ENCODE measurements at places on chromosomes 11 and 22. TPM values are rescaled to one million over a fixed set of nuclear protein-coding genes. Genes with fewer than 3 reads are reported as not detected.

DGAT2 gene
- 0.37 TPM for total RNA-seq

GRCh38 chr11:40271361-40271760 is 1188.1 kb downstream of the LRRC4C start:
- DNase-seq: no peak
- no peaks in the 10 kb centered on the region for H3K4me1 ChIP-seq
- no peak overlapping the region for H3K27ac ChIP-seq
- H3K4me3 ChIP-seq: no peak overlapping the region
- no peaks in the 10 kb centered on the region for H3K27me3 ChIP-seq
- no peaks in the 10 kb centered on the region for H3K36me3 ChIP-seq

- H3K4me1 ChIP-seq: no peaks in the 10 kb centered on the region
- peaks cover 5% of the 10 kb centered on the region for H3K36me3 ChIP-seq
- no peaks in the 10 kb centered on the region for H3K27me3 ChIP-seq
- no peak overlapping the region for H3K4me3 ChIP-seq
- no peak for DNase-seq
Observed at GRCh38 chr11:111731821-111732220, 34.4 kb downstream of the PPP2R1B start.

DNA sequence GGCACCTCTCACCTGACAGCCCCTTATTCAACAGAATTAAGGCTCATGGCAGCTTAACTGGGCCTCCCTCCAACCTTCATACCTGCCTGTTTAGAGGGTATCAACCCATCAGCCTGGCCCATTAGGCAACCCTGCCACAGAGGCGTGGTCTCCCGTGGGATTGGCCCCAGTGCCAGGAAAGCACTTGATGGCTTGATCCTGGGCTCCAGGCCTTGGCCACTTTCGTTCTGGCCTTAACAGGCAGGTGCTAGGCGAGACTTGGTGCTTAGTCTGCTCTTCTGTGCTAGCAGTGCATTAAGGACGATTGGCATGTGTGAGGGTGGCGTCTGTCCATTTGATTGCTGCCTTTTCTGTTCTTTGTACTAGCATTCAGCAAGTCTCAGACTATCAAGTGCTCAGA is 75.2 kb downstream of the CABIN1 start:
- no peaks in the 10 kb centered on the region for H3K27me3 ChIP-seq
- DNase-seq: no peak
- H3K4me1 ChIP-seq: peaks cover 16% of the 10 kb centered on the region
- peaks cover 71% of the 10 kb centered on the region for H3K36me3 ChIP-seq
- H3K4me3 ChIP-seq: no peak overlapping the region
- no peak overlapping the region for H3K27ac ChIP-seq

KCNJ11 gene
- total RNA-seq: 4.2 TPM

GRCh38 chr11:2409126-2409525 is 8.6 kb downstream of the TSSC4 start:
- no peak for DNase-seq
- H3K27ac ChIP-seq: no peak overlapping the region
- H3K4me1 ChIP-seq: no peaks in the 10 kb centered on the region

NCR3LG1 gene
- total RNA-seq: 1.9 TPM

- H3K4me1 ChIP-seq: no peaks in the 10 kb centered on the region
- H3K36me3 ChIP-seq: no peaks in the 10 kb centered on the region
- H3K27me3 ChIP-seq: no peaks in the 10 kb centered on the region
- no peak overlapping the region for H3K4me3 ChIP-seq
Observed at GRCh38 chr11:8373519-8374432, 110.1 kb upstream of the LMO1 start.

DNA sequence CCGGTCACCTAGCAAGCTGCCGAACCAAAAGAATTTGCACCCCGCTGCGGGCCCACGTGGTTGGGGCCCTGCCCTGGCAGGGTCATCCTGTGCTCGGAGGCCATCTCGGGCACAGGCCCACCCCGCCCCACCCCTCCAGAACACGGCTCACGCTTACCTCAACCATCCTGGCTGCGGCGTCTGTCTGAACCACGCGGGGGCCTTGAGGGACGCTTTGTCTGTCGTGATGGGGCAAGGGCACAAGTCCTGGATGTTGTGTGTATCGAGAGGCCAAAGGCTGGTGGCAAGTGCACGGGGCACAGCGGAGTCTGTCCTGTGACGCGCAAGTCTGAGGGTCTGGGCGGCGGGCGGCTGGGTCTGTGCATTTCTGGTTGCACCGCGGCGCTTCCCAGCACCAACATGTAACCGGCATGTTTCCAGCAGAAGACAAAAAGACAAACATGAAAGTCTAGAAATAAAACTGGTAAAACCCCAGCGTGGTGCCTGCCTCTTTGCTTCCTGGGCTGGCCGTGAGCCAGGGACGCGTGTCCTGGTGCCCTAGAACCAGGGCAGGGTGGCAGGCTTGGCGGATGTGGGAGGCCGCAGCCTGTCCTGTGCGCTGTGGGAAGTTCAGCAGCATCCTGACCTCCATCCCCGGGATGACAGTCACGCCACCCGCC is 13.2 kb downstream of the CCND1 start:
- H3K27ac ChIP-seq: no peak overlapping the region
- H3K36me3 ChIP-seq: no peaks in the 10 kb centered on the region
- no peak overlapping the region for H3K4me3 ChIP-seq
- H3K27me3 ChIP-seq: no peaks in the 10 kb centered on the region
- H3K4me1 ChIP-seq: no peaks in the 10 kb centered on the region

KDELR3 gene
- 0.99 TPM for total RNA-seq

DNA sequence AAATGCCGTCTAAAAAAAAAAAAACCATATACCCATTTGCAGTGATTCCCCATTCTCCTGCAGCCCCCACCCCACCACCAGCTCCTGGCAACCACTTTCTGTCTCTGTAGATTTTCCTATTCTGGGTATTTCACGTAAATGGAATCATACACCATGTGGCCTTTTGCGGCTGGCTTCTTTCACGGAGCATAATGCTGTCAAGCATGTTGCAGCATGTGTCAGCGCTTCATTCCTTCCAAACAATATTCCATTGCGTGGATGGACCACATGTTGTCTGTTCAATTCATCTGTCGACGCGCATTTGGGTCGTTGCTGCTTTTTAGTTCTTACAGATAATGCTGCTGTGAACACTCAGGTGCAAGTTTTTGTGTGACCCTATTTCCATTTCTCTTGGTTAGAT is 14.8 kb upstream of the EMID1 start:
- H3K4me3 ChIP-seq: no peak overlapping the region

DNA sequence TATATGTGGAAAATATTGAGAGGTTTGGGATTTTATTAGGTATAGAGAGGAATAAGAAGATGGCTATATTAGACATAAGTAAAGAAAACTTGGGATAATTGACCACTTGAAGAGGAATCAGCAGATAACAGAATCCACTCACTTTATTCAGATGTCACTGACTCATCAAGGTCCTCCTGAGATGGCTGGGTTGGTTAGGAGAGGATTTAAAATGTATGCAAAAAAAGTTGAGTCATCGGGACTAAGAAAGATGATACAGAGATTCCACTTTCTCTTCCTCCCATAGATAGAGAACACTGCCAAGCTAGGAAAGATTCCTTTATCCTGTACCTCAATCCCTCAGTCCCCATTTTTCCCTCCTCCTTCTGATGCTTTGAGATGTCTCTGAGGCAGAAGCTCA is at the start of gene OR6A2:
TSS of gene OR6A2 (minus strand) at position 288 of the 400 bp plus-strand sequence. CDS start 3,981 bp downstream, outside the sequence.
- no peak for DNase-seq
- no peak within 1 kb of the TSS for H3K4me3 ChIP-seq
- no peaks in the 10 kb centered on the region for H3K36me3 ChIP-seq
- H3K4me1 ChIP-seq: no peaks in the 10 kb centered on the region
- H3K27ac ChIP-seq: no peak within 1 kb of the TSS

OR4D6 gene
- total RNA-seq: not detected

DNA sequence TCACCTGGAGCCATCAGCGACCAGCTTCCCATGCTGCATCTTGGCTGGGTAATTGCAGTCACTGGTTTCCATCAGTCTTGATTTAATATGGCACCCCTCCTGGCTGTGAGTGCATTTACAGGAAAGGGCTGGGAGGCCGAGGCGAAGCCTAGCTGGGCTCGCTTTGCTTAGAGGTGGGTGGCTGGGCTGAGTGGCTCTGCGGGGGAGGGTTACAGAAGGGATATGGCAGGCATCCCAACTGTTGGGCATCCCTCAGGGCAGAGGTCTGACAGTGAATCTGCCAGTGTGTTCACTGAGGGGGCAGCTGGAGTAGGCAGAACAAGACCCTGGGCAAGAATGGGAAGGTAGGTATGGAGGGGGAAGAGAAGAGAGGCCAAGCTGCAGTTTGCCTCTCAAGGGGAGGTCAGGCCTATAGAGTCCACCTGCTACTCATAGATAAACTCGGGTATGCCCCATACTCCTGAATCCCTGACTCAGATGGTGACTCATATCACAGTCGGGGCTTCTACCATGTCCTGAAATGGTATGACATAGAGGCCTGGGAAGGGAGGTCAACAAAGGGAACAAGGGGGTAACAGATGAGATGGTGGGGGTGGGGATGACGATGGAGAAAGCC is 77.5 kb upstream of the PHOX2A start:
- DNase-seq: no peak
- H3K27ac ChIP-seq: no peak overlapping the region
- H3K36me3 ChIP-seq: peaks cover 8% of the 10 kb centered on the region
- no peaks in the 10 kb centered on the region for H3K27me3 ChIP-seq
- peaks cover 14% of the 10 kb centered on the region for H3K4me1 ChIP-seq

All from activated CD8-positive, alpha-beta T cell treated with anti-CD3 and anti-CD28 coated beads, Interleukin-2, amount 10 ng/mL, durations not matched to agents 7 days and 5 days (primary cell).